ENCODE measurements at places on chromosomes 2 and 18. TPM values are rescaled to one million over a fixed set of nuclear protein-coding genes. Genes with fewer than 3 reads are reported as not detected.

- no peaks in the 10 kb centered on the region for H3K4me1 ChIP-seq
- no peak overlapping the region for H3K4me3 ChIP-seq
- H3K27me3 ChIP-seq: no peaks in the 10 kb centered on the region
- H3K36me3 ChIP-seq: no peaks in the 10 kb centered on the region
Measured at GRCh38 chr2:177058747-177059146, 153.8 kb upstream of the HNRNPA3 start.

DNA sequence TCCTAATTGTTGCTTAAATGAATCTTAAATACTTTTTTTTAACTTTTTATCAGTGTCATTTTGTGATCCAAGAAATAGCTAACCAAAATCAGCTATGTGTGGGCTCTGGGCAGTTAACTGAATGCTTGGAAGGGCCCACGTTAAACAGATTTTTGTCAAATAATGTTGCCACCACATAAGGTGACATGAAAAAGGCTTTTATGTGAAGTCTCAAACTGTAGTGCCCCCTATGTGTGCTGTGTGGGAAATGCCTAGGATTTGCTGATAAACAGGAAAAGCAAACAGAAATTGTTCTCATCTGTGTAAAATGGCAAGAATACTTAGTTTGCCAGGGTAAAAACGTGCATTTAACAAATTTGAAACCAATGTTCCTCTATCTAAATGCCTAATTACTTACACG lies 242.2 kb downstream of the ZNF516 start:
- H3K4me1 ChIP-seq: no peaks in the 10 kb centered on the region
- H3K27ac ChIP-seq: no peak overlapping the region
- H3K27me3 ChIP-seq: peaks cover 64% of the 10 kb centered on the region
- no peaks in the 10 kb centered on the region for H3K36me3 ChIP-seq
- no peak for DNase-seq

DNA sequence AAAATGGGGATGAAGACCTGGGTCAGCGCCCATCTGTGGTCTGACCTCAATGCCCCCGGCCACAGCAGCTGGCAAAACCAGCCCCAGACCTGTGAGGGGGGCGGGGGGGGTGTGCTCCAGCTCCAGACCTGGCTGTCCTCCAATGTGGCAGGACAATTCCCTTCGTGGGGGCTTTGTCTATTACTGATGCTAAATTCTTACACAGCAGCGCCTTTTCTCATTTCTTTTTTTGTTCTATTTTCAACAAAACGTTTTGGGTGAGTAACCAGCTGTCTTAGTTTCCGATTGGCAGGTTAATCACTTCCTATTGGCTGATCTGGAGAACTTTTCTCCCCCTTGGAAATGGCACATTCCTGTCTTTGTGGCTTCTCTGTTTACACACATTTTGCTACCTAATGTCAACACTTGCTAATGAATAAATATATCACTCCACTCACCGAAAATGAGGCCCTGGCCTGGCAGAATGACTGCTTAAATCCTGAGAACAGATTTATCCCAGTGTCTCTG lies 4.4 kb downstream of the SMAD7 start:
- H3K4me1 ChIP-seq: peaks cover 51% of the 10 kb centered on the region
- no peak for DNase-seq
- peak overlapping the region; percentile 90 for H3K27ac ChIP-seq

Gene SYT4
- total RNA-seq: not detected

Gene CRYBA2
- total RNA-seq: not detected

Data from Panc1 (cell line).